ENCODE measurements at places on chromosomes 5 and 9. TPM values are rescaled to one million over a fixed set of nuclear protein-coding genes. Genes with fewer than 3 reads are reported as not detected.
A peak's percentile ranks its signal among the peaks of the same experiment; 100 is the strongest.

The IDNK gene
- 12.3 TPM for total RNA-seq

The ADAMTS2 gene
- 0.23 TPM for total RNA-seq

The ENHO gene
- total RNA-seq: 0.35 TPM

The HRH2 gene
- total RNA-seq: 2.9 TPM

The SLCO6A1 gene
- not detected for total RNA-seq

The FAM53C gene
- 22.2 TPM for total RNA-seq

The PCDHGA2 gene
- not detected for total RNA-seq

GRCh38 chr5:74850030-74850429 is 16.2 kb downstream of the FAM169A start:
- H3K27me3 ChIP-seq: no peaks in the 10 kb centered on the region
- no peak overlapping the region for H3K27ac ChIP-seq
- H3K36me3 ChIP-seq: no peaks in the 10 kb centered on the region
- no peak overlapping the region for H3K4me3 ChIP-seq
- peaks cover 4% of the 10 kb centered on the region for H3K4me1 ChIP-seq

DNA sequence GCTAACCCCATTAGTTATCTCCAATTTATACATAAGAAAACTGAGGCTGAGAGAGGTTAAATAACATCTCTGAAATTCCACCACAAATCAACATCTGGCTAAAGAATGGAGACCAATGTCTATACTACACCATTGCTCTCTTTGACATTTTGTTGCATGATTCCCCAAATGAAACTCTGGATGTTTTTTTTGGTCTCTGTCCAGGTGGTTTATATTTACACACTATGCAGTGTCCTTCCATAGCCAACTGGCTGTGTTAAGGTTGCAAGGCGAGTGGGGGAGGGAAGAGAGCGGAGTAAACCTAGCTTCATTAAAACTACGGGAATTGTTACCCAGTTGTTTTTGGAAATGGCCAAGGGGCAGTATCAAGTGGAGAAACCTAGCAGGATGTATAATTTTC is 67.2 kb downstream of the KIF4B start:
- H3K27ac ChIP-seq: no peak overlapping the region
- DNase-seq: no peak
- H3K27me3 ChIP-seq: peaks cover 6% of the 10 kb centered on the region

DNA sequence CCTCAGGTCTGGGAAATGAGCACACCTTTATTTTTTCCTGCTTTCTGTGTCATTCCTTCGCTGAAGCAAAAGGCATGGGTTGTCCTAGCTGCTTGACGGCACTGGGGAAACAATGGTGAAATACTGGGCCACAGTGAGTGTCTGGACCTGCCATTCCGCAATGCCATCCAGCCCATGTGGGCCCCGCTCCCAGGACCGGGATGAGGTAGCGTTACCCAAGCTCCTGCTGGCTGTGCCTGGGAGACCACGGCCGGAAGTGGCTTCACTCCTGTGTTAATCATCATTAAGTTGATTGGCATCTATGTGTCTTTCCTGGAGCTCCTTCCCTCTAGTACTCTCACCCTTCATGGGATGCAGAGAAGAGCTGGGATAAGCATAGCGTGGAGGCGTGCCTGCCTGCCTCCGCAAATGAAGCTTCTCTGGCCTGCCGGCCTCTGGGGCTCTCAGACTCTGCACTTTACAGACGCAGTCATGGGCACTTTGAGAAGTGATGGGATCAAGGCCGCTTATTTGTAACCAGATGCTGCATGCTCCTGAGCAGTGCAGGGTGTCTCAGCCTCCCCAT is 16.5 kb upstream of the SMIM32 start:
- no peak overlapping the region for H3K4me3 ChIP-seq
- peaks cover 35% of the 10 kb centered on the region for H3K27me3 ChIP-seq
- no peak overlapping the region for H3K27ac ChIP-seq
- no peaks in the 10 kb centered on the region for H3K4me1 ChIP-seq

DNA sequence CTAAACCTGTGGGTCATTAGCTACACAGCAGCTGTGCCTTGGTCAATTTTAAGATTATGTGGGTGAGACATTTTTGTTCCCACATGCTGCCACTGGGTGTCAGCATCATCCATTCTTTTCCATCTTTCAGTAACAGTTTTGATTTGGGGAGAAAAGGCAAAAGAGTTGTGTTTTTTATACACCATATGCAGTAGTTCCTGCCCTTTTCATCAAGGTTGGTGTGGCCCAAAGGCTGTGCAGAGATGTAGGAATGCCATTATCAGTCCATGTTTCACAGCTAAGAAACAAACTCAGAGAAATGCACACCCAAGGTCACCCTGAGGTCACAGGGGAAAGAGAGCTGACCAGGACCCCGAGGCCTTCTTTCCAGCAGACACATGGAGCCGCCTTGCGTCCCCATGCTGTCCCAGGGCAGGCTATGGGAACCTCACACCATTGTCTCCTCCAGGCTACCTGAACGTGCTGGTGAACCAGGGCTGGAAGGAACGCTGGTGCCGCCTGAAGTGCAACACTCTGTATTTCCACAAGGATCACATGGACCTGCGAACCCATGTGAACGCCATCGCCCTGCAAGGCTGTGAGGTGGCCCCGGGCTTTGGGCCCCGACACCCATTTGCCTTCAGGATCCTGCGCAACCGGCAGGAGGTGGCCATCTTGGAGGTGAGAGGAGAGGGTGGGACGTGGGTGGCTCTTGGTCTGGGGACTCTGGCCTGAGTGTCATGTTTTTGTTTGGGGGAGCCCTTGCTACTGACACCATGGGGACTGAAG is 27.8 kb upstream of the GRPEL2 start:
- no peak overlapping the region for H3K4me3 ChIP-seq
- DNase-seq: peak; percentile 27
- H3K36me3 ChIP-seq: no peaks in the 10 kb centered on the region
- H3K4me1 ChIP-seq: no peaks in the 10 kb centered on the region

GRCh38 chr9:111158363-111158762 is 120.1 kb upstream of the LPAR1 start:
- DNase-seq: no peak
- no peak overlapping the region for H3K4me3 ChIP-seq
- no peak overlapping the region for H3K27ac ChIP-seq
- H3K36me3 ChIP-seq: no peaks in the 10 kb centered on the region
- no peaks in the 10 kb centered on the region for H3K4me1 ChIP-seq

- peak within 1 kb of the TSS; percentile 63 for H3K27ac ChIP-seq
- H3K36me3 ChIP-seq: no peaks in the 10 kb centered on the region
- H3K4me1 ChIP-seq: peaks cover 53% of the 10 kb centered on the region
These were observed at the start of gene GLIPR2 for GRCh38 chr9:36136272-36136893. Gene GLIPR2, plus strand, starts transcription at chr9:36136733. Its CDS starts 46 bp downstream, at chr9:36136779.

GRCh38 chr9:123354806-123355508 is 1.0 kb upstream of the CRB2 start:
- H3K4me1 ChIP-seq: peaks cover 7% of the 10 kb centered on the region
- H3K27me3 ChIP-seq: no peaks in the 10 kb centered on the region
- no peak for DNase-seq
- H3K4me3 ChIP-seq: no peak overlapping the region
- H3K27ac ChIP-seq: no peak overlapping the region

DNA sequence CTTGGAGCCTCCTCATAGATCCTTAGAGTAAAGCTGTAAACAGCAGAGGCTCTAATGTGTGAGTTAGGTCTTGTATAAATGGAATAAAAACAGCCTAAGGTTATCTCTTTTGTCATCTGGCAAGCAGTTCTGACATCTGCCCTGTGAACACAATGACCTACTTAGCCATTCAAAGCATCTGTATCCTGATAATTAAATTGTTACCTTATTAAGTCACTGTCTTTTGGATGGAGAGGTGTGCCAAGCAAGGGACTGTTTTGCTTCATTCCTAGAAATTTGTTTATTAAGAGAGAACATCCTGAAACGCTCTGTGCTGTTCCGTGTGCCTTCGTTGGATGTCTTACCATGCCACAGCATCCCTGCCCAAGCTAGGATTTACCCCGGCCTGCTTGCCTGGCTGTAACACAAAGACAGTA is 1.5 kb downstream of the LSM11 start:
- H3K4me3 ChIP-seq: no peak overlapping the region
- H3K4me1 ChIP-seq: peaks cover 13% of the 10 kb centered on the region
- no peaks in the 10 kb centered on the region for H3K27me3 ChIP-seq
- no peaks in the 10 kb centered on the region for H3K36me3 ChIP-seq

DNA sequence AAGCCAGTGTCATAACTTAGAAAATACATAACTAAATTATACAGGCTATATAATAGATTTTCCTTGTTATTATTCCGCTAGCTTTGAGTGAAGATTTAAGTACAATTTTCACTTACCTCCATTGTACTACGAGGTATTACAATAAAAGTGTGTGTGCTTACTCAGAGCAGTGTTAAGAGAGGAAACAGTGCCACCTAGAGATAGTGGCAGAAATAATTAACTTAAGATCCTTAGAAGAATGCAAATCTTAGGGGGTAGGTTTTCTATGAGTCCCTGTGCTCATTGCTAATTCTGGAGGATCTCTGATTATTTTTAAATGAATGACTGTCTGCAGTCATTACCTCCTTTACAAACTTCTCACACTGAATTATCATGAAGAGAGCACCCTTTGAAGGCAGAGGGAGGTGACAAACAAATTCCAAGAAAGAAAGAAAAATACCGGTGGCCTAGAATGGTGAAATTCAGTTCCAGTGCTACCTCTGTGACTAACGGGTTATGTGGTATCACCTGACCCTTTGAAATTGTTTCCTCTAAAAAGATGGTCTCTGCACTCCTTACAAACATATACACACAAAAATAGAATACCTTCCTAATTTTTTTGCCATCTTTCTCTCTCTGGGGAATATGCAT is 379.8 kb downstream of the TRIM36 start:
- no peaks in the 10 kb centered on the region for H3K4me1 ChIP-seq
- H3K36me3 ChIP-seq: no peaks in the 10 kb centered on the region
- no peak for DNase-seq
- no peaks in the 10 kb centered on the region for H3K27me3 ChIP-seq
- H3K4me3 ChIP-seq: no peak overlapping the region

- no peaks in the 10 kb centered on the region for H3K4me1 ChIP-seq
- peak; percentile 46 for DNase-seq
- H3K27me3 ChIP-seq: peaks cover 5% of the 10 kb centered on the region
- H3K27ac ChIP-seq: no peak overlapping the region
These were observed 32.7 kb upstream of the FSD1L start for GRCh38 chr9:105414947-105415661.

DNA sequence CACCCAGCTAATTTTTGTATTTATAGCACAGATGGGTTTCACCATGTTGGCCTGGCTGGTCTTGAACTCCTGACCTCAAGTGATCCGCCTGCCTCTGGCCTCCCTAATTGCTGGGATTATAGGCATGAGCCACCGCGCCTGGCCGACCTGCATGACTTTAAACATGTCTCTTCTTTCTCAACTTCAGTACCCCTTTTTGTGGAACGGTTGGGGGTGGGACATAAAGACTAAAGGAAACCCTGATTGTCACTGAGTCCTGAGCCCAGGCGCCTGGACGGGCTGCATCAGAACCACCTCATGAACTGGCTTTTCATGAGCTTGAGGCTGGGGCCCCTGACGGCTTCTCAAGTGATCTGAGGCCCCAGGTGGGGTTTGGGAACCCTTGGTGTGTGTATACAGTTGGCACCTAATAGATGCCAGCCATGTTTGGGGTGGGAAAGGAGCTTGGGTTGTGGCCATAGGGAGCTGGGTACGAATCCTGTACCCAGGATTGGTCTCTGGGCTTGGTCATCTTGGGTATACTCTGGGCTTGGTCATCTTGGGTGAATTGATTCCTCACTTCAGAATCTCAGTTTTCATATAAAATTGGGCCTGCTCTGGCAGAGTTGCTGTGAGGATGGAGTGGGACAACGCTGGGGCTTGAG is 2.2 kb downstream of the GRK6 start:
- DNase-seq: no peak
- peaks cover 88% of the 10 kb centered on the region for H3K4me1 ChIP-seq
- no peaks in the 10 kb centered on the region for H3K27me3 ChIP-seq
- H3K27ac ChIP-seq: peak overlapping the region; percentile 84

DNA sequence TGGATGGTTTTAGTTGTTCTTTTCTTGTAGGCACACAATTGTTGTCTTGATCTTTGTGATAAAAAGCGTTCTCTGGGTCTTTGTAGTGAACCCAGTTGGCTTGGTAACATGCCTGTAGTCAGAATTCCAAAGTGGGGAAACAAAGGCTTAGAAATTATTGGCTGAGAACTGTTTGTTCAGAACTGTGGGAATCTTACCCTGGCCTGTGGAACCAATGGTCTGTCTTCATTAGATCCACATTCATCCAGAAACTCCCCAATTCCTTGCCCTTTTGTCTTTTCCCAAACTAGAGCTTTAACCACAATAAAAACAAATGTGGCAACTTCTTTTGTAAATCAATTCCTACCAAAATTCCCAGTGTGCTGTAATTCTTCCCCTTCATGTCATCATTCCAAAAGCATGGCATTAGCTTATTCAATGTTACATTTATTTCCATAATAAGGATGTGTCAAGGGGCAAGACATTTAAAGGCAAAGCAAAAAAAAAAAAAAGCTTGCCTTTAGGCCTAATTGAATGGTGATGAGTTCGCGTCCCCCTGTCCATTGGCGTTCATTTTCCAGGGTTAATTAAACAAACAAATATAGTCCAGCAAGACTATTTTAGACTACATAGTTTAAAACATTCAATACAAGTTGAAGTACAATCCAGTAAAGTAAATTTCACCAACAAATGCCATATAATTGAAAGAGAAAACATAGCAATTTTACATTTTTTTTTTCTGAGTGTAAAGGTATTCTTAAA is 249.8 kb upstream of the ZNF608 start:
- no peak overlapping the region for H3K4me3 ChIP-seq
- H3K36me3 ChIP-seq: no peaks in the 10 kb centered on the region
- no peak for DNase-seq
- no peaks in the 10 kb centered on the region for H3K27me3 ChIP-seq
- no peaks in the 10 kb centered on the region for H3K4me1 ChIP-seq

DNA sequence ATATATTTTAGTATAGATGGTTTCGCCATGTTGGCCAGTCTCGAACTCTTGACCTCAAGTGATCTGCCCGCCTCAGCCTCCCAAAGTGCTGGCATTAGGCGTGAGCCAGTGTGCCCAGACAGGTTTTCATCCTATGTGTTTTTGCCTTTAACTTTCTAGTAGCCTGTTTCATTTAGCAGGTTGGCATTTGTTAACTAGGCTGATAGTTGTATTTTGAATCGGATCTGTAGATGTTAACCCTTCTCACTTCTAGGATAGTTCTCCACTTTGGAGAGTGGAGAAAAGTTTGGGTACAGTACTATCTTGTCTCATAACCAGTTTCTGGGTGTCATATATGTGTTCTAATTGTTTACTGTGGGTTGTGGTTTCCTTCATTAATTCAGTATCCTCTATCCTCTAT is 7.3 kb upstream of the FGF18 start:
- DNase-seq: no peak
- no peak overlapping the region for H3K27ac ChIP-seq
- no peak overlapping the region for H3K4me3 ChIP-seq
- no peaks in the 10 kb centered on the region for H3K27me3 ChIP-seq

- no peak overlapping the region for H3K27ac ChIP-seq
- no peak overlapping the region for H3K4me3 ChIP-seq
- H3K27me3 ChIP-seq: no peaks in the 10 kb centered on the region
- no peak for DNase-seq
- H3K4me1 ChIP-seq: no peaks in the 10 kb centered on the region
- H3K36me3 ChIP-seq: no peaks in the 10 kb centered on the region
These were observed 1379.9 kb downstream of the EFNA5 start for GRCh38 chr5:106290841-106291240.

- DNase-seq: no peak
- H3K4me1 ChIP-seq: no peaks in the 10 kb centered on the region
- no peaks in the 10 kb centered on the region for H3K36me3 ChIP-seq
- H3K27ac ChIP-seq: no peak overlapping the region
- peaks cover 6% of the 10 kb centered on the region for H3K27me3 ChIP-seq
These were observed 142.2 kb upstream of the RANBP3L start for GRCh38 chr5:36443941-36444340.
